ENCODE measurements at places on chromosomes 1 and 21.

- DNase-seq = peak; percentile 55
These were observed 61.8 kb upstream of the NBL1 start for GRCh38 chr1:19582318-19582717.

GRCh38 chr21:28447462-28447861 is 545.2 kb downstream of the LTN1 start:
- no peak for DNase-seq

- DNase-seq = no peak
These were observed 111.6 kb downstream of the SIPA1L2 start for GRCh38 chr1:232518349-232518748.

DNA sequence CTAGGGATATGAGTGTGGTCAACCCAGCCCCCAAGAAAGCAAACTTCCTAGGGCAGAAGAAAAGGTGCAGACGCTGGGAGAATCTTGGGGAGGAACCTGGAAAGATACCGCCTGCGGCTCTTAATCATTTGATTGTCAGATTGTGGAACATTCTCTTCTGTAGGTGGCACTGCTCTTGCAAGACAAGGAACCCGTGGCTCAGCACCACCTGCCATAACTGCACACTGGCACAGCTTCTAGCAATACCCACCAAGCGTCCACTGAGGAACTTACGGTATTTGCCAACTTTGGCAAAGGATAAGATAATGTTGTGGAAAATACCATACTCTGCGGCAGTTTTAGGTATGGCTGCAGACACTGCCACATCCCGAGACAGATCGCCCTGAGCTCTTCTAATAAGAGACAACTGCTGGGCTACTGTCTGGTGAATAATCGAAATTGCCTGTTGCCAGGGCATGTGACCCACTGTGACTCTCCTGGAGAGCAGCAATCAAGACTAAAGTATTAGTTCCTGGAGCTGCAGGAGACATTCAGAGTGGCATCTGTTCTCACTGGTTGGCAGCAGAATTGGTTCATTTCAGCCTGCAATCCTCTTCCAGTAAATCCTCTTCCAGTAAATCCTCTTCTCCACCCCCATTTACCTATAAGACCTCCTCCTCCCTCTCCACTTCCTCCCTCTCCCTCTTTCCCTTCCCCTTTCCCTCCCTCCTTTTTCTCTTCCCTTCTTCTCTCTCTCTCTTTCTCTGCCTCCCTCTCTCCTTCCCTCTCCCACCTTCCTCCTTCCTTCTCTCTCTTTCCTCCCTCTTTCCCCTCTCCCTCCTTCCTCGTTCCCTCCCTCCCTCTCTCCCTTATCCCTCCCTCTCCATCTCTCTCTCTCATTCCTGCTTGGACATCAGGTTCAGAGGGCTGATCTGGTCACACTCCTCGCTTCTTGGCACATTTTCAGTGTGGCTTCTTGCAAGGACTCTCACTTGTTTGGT is 49.7 kb upstream of the B3GALT5 start:
- DNase-seq = no peak

DNA sequence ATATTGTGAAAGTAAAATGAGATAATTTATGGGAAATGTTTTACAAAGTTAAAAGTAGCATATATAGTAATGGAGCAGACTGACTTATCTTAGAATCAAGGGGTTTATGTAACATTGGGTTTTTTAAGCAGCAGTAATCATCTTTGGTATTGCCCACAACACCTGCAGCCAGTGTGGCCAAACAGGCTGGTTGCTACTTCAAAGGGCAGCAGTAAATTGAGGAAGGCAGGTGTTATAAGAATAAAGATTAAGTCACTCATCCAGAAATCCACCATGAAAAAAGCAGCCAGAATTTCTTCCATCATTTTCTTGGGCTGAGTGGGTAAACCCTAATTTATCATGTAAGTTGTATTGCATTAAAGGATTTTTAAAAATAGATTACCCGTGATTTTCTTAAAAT is 16.7 kb downstream of the DYNLT5 start:
- DNase-seq = no peak
